DMS 273 treated with DMSO at 0.1 percent for 48 hours (cell line): ENCODE measurements at places on chromosomes 2 and 18.

DNA sequence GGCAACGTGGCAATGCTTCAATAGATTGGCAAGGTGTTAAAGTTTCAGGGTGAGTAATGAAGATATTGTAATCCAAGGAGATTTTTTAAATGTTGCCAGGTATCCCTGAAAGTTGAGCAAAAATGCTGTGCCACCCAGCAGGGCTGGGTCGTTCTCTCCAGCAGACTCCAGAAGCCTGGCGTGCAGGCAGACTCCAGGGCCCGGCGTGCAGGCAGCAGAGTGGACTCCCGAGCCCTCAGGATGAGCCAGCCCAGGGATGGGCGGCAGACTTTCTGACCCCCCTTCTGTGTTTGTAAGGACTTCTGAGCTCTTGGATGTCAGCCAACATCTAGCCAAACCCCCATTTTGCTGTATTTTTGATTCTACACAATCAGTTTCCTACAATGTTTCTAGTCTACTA lies 289.1 kb downstream of the ZNF516 start:
- DNase-seq: no peak

DNA sequence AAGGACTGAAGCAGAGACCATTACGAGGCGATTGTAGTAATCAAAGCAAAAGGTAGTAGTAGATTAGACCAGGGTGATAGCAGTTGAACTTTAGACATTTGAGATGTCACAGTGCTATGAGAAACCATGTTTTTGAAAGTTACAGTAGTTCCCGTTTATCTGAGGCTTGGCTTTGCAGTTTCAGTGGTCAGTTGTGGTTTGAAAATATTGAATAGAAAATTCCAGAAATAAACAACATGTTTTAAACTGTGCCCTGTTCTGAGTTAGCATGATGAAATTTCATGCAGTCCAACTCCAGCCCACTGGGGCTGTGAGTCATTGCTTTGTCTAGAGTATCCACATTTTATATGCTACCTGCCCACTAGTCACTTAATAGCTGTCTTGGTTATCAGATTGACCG lies 47.5 kb downstream of the ZNF638 start:
- DNase-seq: no peak

DNA sequence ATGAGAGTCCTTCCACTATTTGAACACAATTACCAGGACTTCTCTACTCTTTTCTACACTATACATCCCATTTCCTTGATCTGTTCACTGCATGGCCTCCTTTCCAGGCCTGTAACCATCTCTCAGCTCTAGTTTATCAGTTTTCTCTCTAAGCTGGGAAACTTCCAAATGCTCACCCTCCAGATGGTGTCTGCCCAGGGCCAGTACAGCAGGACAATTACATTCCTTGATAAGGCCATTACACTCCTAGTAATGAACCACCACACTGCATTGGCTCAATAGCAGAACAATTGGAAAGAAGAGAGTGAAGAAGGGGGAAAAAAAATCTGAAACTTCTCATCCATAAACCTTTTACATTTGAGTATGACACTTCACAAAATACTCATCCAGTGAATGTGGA lies 359.1 kb downstream of the ALK start:
- peak; percentile 69 for DNase-seq

DNA sequence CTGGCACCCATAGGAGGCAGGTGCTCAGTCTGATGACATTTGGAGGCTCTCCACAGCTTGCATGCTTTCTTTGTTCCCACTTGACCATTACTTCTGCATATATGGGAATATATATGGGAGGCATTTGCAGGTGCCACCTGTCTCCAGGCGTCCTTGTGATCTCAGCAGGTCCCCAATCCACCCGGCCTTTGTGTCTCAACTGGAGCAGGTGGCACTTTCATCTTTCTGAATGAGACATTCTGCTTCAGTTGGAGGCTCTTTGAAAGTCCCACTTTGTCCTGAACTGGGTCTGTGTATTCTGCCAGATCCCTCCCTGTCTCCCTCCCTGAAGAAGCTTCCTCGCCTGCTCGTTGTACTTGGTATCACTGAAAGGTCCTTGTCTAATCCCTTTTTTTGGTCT lies 318.1 kb upstream of the EPAS1 start:
- no peak for DNase-seq

DNA sequence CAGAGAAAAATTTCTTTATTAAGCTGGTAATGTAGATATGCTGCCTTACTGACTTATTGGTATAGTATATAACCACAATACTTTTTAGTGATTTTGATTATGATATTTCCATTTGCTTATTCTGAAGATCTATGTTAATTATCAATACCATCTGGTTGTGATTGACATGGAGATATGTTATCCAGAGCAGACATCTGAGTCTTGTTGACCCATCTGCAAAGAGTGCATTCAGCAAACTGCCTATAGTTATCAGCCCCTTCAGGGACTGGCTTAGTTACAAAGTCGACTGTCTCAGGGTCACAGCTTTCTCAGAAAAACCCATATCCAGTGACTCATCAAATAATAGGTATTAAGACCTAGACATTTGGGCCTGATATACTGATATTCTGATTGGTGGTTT lies 475.7 kb downstream of the DSC3 start:
- DNase-seq: no peak

GRCh38 chr18:39796393-39796792 lies 2158.6 kb upstream of the PIK3C3 start:
- DNase-seq: no peak

DNA sequence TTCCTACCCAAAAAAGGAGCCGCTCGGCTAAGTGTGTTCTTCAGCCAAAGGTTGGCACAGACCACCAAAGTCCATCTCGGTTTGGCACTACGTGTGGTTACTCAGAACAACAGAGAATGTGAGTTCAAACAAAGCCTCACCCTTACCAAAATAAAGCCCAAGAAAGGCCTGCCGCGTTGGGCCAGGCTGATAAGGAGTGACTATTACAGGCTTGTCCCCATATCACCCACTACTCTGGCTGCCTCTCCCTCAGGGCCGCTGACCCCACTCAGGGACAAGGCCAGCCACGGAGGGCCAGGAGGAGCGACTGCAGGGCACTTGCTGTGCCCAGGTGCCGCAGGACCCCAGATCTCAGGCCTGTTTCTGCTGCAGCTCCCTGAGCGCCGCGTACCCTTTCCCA lies 13.8 kb downstream of the HS1BP3 start:
- DNase-seq: no peak

- DNase-seq: no peak
These were observed 51.4 kb downstream of the ITGAV start for GRCh38 chr2:186641132-186641806.

DNA sequence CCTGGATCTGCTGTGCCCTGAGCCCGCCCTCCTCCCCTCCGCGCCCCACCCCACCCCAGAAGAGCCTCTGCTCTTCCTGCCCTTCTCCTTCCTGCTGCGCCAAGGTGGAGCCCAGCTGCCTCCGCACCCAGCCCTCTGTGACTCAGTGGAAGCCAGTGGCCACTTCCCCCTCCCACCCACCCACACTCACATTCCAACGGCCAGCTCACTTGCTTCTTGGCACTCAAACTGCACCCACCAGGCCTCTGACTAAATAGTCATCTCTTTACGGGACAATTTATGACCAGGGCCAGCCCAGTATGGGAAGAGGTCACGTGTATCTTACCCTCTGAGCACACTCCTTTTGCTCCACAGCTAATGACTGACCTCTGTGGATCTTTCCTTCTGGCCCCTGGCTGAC lies 150.4 kb upstream of the SLC1A4 start:
- DNase-seq: no peak

DNA sequence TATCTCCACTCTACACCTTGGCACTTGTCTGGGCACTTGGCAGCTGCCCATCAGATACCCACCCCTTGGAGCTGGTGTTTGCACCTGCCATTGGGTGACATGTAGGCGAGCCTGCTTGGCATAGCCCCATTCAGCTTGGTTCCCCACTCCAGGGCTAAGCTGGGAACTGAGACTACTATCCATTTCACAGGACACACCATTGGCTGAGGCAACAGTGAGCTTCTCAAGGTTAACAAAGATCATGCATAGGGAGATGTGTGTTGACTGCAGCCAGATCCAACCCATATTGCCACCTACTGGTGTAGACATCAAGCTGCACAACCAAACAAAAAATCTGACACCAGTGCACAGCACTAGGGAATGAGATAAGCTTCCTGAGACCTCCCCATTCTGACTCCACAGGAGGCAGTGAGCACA lies 1389.8 kb upstream of the TMEFF2 start:
- peak; percentile 1 for DNase-seq

DNA sequence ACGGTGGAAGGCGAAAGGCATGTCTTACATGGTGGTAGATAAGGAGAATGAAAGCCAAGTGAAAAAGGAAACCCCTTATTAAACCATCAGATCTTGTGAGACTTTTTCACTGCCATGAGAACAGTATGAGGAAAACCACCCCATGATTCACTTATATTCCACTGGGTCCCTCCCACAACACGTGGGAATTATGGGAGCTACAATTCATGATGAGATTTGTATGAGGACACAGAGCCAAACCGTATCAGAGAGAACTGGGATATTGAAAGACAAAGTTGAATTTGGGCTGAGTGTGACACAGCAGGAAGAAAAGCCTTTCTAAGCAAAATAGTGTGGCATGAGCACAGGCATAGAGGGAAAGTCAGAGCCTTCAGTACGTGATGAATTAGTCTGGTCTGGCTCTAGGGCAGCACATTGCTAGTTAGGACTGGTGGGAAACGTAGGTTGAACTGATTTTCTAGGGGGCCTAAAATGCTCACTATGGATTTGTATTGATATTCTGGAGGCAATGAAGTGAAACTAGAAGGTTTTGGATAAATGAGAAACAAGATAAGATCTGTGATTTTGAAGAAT lies 84.8 kb upstream of the RND3 start:
- no peak for DNase-seq

DNA sequence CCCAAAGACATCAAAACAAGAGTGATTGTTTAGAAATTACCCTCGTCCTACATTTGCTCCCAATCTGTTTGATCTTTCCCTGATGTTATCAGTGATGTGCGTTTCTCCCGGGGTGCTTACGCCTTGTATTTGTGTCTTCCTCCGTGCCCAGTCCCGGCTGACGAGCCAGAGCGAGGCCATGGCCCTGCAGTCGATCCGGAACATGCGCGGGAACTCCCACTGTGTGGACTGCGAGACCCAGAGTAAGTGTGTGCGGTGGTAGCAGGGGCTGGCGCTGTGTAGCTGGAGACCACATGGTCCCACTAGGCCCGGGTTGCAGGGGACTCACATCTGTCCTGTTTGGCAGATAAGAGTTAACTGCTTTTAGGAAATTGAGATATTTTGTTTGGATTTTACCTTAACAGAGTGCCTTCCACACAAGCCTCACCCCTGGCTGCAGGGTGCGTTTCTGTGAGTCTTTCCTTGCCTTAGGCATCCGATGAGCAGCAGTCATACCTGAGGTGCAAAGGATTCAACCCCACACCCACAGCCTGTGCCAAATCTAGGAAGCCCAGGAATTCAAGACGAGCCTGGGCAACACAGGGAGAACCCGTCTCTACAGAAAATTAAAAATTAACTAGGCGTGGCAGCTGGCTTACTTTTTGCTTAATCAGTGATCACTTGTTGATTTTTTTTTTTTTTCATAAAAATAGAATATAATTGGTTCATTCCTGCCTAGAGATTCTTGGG lies 127.4 kb downstream of the GBX2 start:
- no peak for DNase-seq

DNA sequence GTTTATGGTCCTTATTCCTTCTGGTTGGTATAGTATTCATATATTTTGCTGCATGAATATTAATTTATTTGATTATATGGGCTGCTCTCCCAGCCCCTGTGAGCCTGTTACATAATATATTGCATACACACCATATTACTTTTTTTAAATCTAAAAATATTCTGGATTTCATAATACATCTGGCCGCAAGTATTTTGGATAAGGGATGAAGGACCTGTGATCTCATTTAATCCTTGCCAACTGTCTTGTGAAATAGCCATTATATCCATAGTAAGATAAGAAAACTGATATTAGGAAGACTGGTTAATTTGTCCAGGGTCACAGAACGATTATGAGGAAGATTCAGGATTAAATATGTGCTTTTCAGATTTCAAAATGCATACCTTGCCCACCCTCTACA lies 433.6 kb downstream of the LPIN1 start:
- DNase-seq: no peak

- no peak for DNase-seq
These were observed 49.9 kb upstream of the EML6 start for GRCh38 chr2:54673501-54673998.

DNA sequence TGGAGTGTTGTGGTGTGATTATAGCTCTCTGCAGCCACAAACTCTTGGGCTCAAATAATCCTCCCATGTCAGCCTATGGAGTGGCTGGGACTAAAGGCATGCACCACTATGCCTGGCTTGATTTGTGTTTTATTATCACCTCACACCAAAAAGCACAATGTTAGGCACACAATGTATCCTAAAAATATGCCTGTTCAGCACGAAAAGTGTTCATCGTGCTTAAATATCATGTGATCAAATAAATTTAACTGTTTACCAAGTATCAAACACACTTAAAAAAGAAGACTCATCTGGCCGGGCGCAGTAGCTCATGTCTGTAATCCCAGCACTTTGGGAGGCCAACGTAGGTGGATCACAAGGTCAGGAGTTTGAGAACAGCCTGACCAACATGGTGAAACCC lies 5.6 kb downstream of the CCT4 start:
- no peak for DNase-seq

DNA sequence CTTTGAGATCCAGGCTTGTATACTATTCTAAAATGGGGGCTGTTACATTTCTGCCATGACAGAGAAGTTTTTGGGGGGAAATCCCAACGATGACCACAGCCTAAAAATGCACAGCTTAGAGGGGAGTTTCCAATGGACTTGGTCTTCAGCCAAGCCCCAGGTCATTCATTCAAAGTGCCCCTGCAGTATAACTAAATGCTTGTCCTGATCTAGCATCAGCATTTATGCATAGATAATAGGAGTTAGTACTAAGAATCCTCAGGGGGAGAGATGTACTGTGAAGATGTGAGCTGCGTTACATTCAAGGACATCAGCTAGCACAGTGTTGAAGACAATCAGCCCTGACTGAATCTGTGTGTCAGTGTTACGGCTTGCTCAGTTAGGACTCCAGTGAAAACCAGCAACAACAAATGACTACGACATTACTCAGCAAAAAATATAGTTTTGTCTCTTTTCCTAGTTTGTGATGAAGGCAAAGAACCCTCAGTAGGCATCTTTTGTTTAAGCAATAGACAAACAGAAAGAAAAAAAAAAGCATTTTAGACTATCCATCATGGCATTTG lies 160.9 kb downstream of the ZEB2 start:
- DNase-seq: no peak

DNA sequence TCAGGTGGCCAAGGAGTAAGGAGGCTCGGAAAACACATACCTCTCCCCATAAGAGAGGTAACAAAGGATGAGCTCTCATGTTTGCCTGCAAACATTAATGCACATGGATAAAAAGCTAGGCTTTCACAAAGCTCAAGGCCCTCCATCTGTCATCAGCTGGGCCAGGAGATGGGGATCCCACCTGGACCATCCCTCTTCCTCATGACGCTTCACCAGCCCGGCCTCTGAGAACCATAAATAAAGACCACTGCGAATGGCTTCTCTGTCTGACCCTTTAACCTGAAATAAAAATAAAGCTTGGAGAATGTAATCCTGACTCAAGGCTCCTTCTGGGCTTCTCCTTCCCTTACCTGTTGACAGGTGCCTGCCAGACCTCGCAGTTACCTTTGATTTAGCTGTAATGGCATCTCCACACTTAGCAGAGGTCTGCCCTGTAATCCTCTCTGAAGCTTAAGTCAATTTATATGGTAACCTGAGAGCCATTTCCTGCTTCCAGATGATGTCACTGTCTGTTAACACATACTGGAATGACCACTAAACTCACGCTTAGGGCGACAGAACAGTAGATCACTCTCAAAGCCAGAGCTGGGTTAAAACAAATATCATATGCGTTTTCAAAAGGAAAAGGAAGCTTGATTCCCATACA lies 29.3 kb upstream of the FOXI3 start:
- DNase-seq: no peak

- DNase-seq: no peak
These were observed 972.0 kb upstream of the LRRTM1 start for GRCh38 chr2:81276595-81276994.
